ENCODE measurements at places on chromosomes 12 and 14. TPM values are rescaled to one million over a fixed set of nuclear protein-coding genes. Genes with fewer than 3 reads are reported as not detected.
A peak's percentile ranks its signal among the peaks of the same experiment; 100 is the strongest.

DNA sequence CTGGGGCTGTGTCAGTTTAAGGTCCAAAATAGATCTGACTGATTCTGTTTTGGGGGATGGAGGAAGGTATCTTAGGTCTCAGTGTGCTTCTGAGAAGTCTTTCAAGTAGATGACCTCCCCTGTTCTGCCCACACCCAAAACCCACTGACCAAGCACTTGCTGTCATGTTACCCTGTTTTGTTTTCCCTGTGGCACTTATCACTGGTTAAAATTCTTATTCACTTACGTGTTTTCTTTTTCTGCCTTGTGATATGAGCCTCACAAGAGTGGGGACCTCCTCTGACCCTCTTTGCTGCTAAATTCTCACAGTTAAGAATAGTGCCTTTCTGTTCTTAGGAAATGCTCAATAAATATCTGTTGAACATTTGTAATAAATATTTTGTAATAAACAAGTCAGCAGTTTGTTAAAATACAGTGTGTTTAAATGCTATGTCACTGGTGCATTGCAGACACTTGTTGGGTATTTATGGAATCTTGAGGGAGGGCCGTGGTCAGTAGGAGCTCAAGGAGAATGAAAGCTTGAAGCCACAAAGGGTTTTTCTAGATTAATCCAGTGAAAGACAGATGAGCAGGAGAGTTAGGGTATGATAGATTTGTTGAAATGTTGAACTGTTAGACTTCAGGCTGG is 20.9 kb downstream of the PLEKHA5 start:
- no peak for DNase-seq
- no peaks in the 10 kb centered on the region for H3K36me3 ChIP-seq
- H3K27ac ChIP-seq: no peak overlapping the region
- no peak overlapping the region for H3K4me3 ChIP-seq
- H3K4me1 ChIP-seq: peaks cover 3% of the 10 kb centered on the region
- no peaks in the 10 kb centered on the region for H3K27me3 ChIP-seq

Gene KERA
- 0.13 TPM for total RNA-seq

Gene MANSC4
- total RNA-seq: not detected

DNA sequence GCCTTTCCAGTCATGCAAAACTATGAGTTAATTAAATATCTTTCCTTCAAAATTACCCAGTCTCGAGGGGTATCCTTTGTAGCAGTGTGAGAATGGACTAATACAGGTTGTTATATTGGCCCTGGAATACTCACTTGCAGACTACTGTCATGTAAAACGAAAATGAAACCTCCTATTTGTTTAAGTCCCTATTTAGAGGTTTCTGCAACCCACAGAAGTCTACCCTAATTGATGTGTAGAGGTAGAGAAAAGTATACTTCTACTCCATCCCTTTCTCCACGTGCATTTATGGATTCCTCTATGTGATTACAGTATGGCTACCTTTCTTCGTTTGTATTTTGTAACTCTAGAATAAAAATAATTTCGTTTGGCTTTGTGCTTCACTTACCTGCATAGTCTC is 371.1 kb downstream of the FSCB start:
- H3K4me3 ChIP-seq: no peak overlapping the region
- no peak overlapping the region for H3K27ac ChIP-seq
- H3K36me3 ChIP-seq: no peaks in the 10 kb centered on the region
- no peaks in the 10 kb centered on the region for H3K27me3 ChIP-seq
- H3K4me1 ChIP-seq: no peaks in the 10 kb centered on the region
- no peak for DNase-seq

Gene VSIG10
- total RNA-seq: 27.4 TPM

GRCh38 chr12:118456741-118457140 is 80.4 kb downstream of the SUDS3 start:
- H3K27me3 ChIP-seq: no peaks in the 10 kb centered on the region
- H3K36me3 ChIP-seq: no peaks in the 10 kb centered on the region
- H3K4me3 ChIP-seq: no peak overlapping the region
- no peaks in the 10 kb centered on the region for H3K4me1 ChIP-seq

Gene MYO1A
- total RNA-seq: 0.79 TPM

Gene PGF
- total RNA-seq: 1.8 TPM

DNA sequence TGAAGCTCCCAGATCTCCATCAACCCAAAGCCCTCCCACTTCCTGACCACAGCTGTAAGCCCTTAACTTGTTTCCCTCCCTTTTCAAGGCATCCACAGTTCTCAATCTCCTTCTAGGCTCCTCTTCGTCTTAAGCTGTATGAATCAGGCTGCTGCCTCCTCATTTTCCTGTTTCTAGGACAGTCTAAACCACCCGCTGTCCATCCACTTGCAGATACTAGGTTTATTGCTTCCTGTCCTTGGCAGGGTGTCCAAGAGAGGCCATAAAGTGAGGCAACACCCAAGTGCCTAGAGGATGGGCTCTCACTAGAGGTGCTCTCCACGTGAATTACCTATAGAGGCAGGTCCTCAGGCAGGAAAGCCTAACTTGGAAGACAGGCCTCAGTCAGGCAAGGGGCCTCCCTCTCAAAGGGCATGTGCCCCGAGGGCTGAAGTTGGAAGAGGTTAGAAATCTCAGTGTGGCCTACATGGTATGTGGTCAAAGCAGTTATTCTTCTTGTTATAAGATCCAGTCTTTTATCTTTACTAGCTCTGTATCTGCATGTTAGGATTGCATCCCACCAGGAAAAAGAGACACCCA is 8.8 kb upstream of the TMEM106C start:
- DNase-seq: no peak
- H3K4me1 ChIP-seq: no peaks in the 10 kb centered on the region
- no peak overlapping the region for H3K27ac ChIP-seq
- H3K36me3 ChIP-seq: no peaks in the 10 kb centered on the region
- H3K4me3 ChIP-seq: no peak overlapping the region
- no peaks in the 10 kb centered on the region for H3K27me3 ChIP-seq

- H3K27ac ChIP-seq: no peak overlapping the region
- no peak overlapping the region for H3K4me3 ChIP-seq
These were observed 8.7 kb upstream of the SDSL start for GRCh38 chr12:113413488-113413939.

Gene PPP1R13B
- total RNA-seq: 15.5 TPM

Gene SERPINA9
- total RNA-seq: not detected

DNA sequence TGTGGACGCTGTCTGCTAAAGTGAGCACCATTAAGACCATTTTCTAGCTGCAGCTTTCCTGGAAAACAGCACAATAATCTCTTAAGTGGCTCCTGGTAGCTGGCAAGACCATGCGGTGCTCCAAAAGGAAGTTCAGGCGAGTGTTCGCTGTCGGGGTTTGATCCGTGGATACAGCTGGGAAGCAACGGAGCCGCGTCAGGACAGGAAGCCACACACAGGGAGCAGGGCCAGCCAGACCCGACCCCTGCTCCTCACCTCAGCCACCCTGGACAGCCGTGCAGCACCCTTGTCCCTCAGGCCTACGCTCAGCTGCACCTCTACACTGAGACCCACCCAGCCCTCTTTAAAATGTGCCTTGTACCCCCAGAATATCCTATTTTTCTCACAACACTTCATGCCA is 19.4 kb downstream of the ZFYVE21 start:
- H3K27me3 ChIP-seq: no peaks in the 10 kb centered on the region
- peaks cover 30% of the 10 kb centered on the region for H3K4me1 ChIP-seq
- DNase-seq: peak; percentile 49
- no peak overlapping the region for H3K4me3 ChIP-seq
- H3K36me3 ChIP-seq: no peaks in the 10 kb centered on the region
- H3K27ac ChIP-seq: no peak overlapping the region

Gene CMTM5
- 0.48 TPM for total RNA-seq

GRCh38 chr12:126095748-126096510 is 1030.7 kb downstream of the AACS start:
- no peak for DNase-seq
- no peaks in the 10 kb centered on the region for H3K36me3 ChIP-seq
- H3K4me1 ChIP-seq: no peaks in the 10 kb centered on the region
- no peak overlapping the region for H3K27ac ChIP-seq

Gene VWF
- 115 TPM for total RNA-seq

Gene DAO
- total RNA-seq: not detected

- no peaks in the 10 kb centered on the region for H3K27me3 ChIP-seq
- H3K36me3 ChIP-seq: no peaks in the 10 kb centered on the region
- DNase-seq: no peak
- H3K4me1 ChIP-seq: no peaks in the 10 kb centered on the region
- no peak overlapping the region for H3K4me3 ChIP-seq
These were observed 8.3 kb downstream of the ALG10 start for GRCh38 chr12:34030591-34030990.

DNA sequence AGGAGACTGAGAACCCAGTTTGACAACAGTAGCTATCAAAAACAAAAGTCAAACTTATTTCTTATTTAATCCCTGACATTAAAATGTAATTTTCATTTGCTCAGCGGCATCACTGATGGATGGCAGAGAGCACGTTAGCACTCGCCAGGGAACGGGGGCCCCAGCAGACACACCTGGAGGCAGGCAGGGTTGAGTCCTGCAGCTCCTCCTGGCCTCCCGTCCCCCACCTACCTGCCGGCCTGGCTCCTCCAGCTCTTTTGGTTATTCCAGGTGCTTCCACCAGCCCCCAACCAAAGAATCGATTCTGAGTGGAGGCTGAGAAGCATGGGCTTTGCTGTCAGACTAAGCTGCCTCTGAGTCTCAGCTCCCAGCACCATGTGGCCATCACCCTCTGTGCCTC is 113.6 kb downstream of the PHETA1 start:
- H3K36me3 ChIP-seq: no peaks in the 10 kb centered on the region
- H3K4me3 ChIP-seq: no peak overlapping the region
- H3K27me3 ChIP-seq: no peaks in the 10 kb centered on the region
- no peak overlapping the region for H3K27ac ChIP-seq
- no peaks in the 10 kb centered on the region for H3K4me1 ChIP-seq
- no peak for DNase-seq

DNA sequence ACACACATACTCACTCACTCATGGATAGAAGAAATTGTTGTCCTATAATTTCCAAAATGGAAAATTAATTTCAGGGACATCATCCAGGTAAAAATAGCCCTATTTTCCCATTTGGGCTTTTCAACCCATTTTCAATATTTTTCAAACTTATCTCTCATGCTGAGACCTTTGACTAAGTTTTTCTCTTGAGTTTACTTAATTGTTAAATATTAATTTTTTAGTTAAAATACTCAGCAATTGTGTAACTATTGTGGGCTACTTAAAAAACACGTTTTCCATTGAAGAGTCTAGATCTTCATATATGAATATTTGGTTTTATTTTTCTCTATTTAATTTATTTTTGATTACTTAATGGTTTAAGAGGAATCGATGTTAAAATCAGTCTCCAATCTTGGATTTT is 14.2 kb upstream of the TAS2R43 start:
- no peaks in the 10 kb centered on the region for H3K27me3 ChIP-seq
- no peaks in the 10 kb centered on the region for H3K36me3 ChIP-seq
- H3K4me3 ChIP-seq: no peak overlapping the region
- no peaks in the 10 kb centered on the region for H3K4me1 ChIP-seq

Gene BCL2L14
- total RNA-seq: 0.11 TPM

GRCh38 chr14:100426314-100426713 is 103.2 kb downstream of the SLC25A47 start:
- no peaks in the 10 kb centered on the region for H3K36me3 ChIP-seq
- no peak for DNase-seq
- H3K27me3 ChIP-seq: no peaks in the 10 kb centered on the region
- no peak overlapping the region for H3K4me3 ChIP-seq
- H3K4me1 ChIP-seq: no peaks in the 10 kb centered on the region

DNA sequence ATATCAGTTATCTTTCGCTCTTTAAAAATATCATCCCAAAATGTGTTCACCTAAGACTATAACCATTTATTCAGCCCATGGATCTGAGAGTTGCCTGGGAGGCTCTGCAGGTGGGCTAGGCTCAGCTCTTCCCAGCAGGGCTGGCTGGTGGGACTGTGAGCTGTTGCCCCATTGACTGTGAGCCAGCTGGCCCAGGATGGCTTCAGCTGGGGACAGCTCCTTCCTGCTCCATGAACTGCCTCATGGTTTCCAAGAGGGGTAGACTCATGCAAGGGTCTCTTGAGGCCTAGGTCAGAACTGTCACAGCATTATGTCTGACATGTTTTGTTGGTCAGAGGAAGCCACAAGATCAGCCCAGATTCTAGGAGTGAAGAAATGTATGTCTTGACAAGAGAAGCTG is 114.1 kb upstream of the E2F7 start:
- no peak overlapping the region for H3K27ac ChIP-seq
- H3K36me3 ChIP-seq: no peaks in the 10 kb centered on the region
- DNase-seq: no peak
- no peak overlapping the region for H3K4me3 ChIP-seq
- no peaks in the 10 kb centered on the region for H3K27me3 ChIP-seq

- no peak overlapping the region for H3K4me3 ChIP-seq
- DNase-seq: no peak
- no peak overlapping the region for H3K27ac ChIP-seq
- no peaks in the 10 kb centered on the region for H3K27me3 ChIP-seq
These were observed 72.0 kb downstream of the C12orf56 start for GRCh38 chr12:64318605-64319004.

DNA sequence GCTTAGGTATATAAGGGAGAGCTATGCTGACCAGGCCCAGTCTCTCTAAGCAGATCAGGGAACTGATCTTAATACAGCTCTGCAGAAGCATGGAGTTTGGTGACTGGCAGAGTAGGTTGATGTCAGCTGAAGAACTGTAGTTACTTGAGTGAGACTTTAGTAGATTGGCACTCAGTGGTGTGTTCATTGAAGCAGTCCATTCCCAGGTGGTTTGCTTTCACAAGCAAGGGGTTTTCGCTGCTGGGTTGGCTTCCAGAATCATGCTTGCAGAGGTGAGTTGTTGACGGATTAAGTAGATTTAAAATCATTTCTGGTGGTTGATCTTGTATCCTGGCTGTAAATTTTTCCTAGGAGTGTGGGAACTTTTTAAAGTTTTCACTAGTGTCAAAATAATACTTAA is 6.5 kb upstream of the DHRS7 start:
- H3K4me3 ChIP-seq: no peak overlapping the region
- no peak for DNase-seq
- no peaks in the 10 kb centered on the region for H3K36me3 ChIP-seq
- H3K27me3 ChIP-seq: no peaks in the 10 kb centered on the region
- no peaks in the 10 kb centered on the region for H3K4me1 ChIP-seq

Gene C3AR1
- total RNA-seq: 3.4 TPM

Gene ACRBP
- total RNA-seq: 0.64 TPM

Gene KRT8
- total RNA-seq: 52.7 TPM

Gene CLEC2A
- not detected for total RNA-seq

- H3K27me3 ChIP-seq: no peaks in the 10 kb centered on the region
- no peak for DNase-seq
- no peak overlapping the region for H3K4me3 ChIP-seq
- H3K4me1 ChIP-seq: no peaks in the 10 kb centered on the region
- H3K36me3 ChIP-seq: no peaks in the 10 kb centered on the region
These were observed 25.7 kb upstream of the PDZRN4 start for GRCh38 chr12:41162461-41162860.

DNA sequence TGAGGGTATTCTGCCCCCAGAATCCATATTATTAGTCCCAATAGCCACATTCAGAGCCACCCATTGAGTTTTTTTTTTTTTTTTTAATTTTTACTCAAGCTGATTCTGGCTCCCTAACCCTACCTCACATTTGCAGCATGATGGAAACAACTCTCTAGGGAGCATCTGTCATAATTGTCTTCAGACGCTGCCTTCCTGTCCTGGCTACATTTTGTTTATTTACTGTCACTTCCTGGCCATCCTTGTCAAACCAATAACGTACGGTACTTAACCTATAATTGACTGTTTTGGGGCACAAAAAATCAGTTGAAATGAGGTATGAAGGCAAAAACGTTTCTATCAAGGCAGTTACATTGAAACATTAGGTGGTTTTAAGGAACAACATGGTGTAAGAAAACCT is 2.1 kb downstream of the GLIPR1 start:
- H3K4me1 ChIP-seq: peaks cover 5% of the 10 kb centered on the region
- DNase-seq: no peak
- no peak overlapping the region for H3K27ac ChIP-seq
- H3K4me3 ChIP-seq: no peak overlapping the region
- no peaks in the 10 kb centered on the region for H3K27me3 ChIP-seq
- H3K36me3 ChIP-seq: no peaks in the 10 kb centered on the region

Gene SPRYD3
- 35.7 TPM for total RNA-seq

Gene LPAR5
- total RNA-seq: 1.1 TPM

Measured in ovary (tissue), 10 donors.